ENCODE measurements at places on chromosomes 13 and 19.
A peak's percentile ranks its signal among the peaks of the same experiment; 100 is the strongest.

DNA sequence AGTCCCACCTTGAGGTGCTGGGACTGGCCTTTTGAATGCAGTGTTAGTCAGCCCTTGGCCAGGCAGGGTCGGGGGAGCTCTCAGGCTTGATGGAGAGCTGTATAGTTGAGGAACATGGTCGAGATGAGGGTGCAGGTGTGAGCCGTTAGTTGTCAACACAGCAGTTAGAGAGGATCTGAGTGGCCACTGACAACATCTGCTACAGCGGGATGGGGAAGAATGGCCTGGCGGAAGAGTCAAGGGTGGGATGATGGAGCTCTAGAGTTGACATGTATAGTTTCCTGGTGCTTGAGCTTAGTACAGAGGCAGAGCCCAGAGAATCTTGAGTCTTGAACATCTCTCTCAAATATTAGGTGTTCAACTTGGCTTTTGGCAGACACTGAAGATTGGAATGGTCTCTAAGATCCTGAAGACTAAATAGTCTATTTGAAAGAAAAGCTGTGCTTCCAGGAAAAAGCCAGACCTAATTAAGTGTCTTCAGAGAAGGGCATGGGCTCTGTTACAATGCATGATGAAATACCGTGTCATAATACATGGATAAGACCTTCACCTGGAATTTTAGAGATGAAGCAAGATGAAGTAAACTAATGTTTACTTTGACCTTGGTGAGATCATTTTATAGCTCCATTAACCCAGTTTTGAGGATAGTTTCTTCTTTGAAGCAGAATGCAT is 9.7 kb downstream of the PCCA start:
- no peak for DNase-seq

DNA sequence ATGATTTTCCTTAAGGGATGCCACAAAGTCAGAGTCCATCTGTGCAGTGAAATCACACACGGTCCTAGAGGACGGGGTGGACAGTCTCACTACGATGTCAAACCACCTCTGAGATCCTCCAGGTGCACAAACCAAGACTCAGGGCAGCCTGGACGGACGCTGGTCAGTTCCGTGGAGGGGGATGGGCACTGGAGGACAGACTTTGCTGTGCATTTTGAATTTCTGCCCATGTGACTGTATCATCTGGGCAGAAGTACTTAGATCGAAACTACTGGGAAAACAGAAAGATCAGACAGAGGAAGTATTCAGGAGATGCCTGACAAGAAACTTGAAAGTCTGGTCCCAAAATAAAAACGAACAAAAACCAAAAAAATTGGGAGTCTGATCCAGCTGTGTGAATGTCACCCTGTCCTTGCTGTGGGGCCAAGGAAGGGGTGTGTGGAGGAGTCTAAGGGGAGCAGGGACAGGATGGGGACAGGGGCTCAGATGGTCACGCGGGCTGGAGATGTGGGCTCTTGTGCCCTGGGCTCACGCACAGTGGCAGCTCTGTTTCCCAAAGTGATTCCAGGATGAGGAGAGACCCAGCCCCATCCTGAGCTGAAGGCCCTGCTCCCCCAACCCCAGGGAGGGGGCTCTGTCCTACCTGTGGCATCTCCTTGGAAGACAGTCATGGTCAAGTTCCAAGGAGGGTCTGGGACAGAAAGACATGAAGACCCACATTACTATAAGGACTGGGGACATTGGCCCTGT is 1.5 kb downstream of the SIGLEC8 start:
- no peak for DNase-seq

GRCh38 chr13:75757336-75757735 is 121.2 kb downstream of the LMO7 start:
- no peak for DNase-seq

GRCh38 chr13:98797456-98797855 is 45.0 kb upstream of the SLC15A1 start:
- peak; percentile 46 for DNase-seq

DNA sequence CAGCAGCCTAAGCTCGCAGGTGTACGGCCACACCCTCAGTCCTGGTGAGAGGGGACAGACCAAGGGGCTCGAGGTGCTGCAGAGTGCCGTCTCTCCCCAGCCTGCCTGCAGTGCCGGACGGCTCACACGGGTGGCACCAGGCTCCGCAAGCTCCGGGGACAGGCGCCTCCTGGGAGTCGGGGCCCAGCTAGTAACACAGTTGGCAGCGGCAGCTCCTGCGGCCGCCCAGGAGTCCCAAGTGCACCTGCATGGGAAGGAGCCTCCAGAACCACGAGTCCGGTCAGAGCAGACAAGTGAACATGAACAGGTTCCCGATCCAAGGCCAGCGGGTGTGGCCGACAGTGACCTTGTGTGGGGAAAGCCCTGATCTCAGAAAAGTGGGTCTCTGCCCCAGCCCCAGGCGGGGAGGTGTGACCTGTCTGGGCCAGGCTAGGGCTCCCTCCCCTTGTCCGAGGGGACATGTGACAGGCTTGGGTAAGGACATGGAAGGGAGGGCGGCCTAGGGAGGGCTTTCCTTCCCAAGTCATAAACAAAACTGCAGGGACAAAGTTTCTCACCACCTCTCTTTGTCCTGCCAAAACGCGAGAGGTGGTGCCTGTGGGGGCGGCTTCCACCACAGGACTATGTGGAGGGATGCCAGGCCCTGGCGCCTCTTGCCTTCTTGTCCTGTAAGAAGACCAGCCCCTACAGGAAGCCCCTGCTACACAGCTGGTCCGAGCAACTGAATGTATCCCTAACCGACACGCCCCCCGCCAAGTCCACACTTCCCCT is 46.5 kb downstream of the MLLT1 start:
- peak; percentile 74 for DNase-seq

- no peak for DNase-seq
Observed at GRCh38 chr19:34787059-34787824, 14.2 kb upstream of the ZNF599 start.

- DNase-seq: peak; percentile 23
Observed at GRCh38 chr19:39444598-39445195, 685 bp upstream of the SUPT5H start.

DNA sequence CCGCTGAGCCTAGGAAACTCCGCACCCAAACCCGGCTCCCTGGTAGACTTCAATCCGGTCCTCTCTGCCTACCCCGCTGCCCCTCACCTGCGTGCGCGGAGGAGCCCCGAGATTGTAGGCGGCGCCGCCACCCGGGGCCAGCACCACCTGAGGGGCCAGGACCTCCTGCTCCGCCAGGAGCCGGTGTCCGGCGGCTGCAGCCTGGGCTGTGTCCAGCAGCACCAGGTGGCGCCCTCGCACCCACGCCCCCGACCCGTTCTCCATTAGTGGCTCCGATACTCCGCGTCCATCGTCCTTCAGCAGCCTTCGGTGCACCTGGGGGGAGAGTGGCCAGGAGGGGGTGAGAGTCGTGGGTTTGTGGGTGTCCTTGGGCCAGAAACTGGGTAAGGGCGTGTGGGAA is 18.5 kb downstream of the MAN2B1 start:
- DNase-seq: no peak

GRCh38 chr19:23203841-23204344 is 46.3 kb downstream of the ZNF724 start:
- no peak for DNase-seq

- DNase-seq: no peak
Observed at GRCh38 chr13:37357548-37357947, 241.0 kb downstream of the POSTN start.

DNA sequence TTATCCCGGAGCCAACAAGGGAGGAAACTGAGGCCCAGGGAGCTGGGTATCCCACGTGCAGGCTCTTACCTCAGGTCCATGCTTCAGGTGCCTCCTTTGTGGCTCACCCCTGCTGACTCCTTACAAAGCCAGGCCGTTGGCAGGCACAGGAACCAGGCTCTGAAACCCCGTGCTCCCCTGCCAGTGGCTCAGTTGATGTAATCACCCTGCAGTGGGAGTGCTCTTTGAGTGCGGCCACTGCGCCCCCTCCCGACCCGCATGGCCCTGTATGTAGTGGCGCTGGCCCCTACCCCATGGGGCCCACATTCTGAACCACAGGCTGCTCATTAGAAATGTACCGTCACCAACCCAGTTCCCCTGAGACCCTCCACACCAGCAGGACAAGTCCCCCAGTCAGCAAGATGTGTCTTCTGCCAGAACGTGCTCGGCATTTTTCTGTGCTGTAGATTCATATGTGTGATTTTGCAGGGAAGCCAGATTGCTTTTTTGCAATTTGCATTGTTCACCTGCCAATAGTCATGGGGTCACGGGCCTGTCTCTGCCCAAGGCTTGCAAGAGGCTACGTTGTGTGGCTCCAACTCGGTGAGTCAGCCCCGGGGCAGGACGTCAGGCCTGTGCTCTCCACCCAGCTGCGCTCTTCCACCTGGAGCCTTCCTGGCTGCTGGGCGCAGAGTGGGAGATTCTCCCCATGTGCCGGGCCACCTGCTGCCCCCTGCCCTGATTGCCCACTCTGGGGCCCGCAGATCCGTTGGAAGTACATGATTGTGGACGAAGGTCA is 60.3 kb downstream of the SMARCA4 start:
- no peak for DNase-seq

DNA sequence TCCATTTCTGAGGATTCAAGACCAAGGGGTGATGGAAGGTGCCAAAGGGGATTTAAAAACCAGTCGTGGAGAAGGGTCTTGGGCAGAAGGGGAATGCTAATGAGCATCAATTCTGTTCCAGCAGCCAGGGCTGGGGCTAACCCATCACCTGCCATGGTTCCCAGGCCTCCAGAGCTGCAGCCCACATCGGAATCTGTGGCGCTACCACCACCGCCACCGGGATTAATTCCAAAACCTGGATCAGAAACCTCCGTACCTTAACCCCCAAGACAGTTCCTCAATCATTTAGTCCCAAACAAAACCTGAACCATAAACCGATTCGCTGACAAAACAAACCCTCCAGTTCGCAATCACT is 583 bp downstream of the ZNF615 start:
- no peak for DNase-seq

- peak; percentile 41 for DNase-seq
Observed at GRCh38 chr13:94009701-94010100, 469.8 kb downstream of the DCT start.

GRCh38 chr19:2656533-2656932 is 46.0 kb downstream of the GNG7 start:
- no peak for DNase-seq

- DNase-seq: peak; percentile 49
Observed at GRCh38 chr19:32407004-32407992, 1.7 kb downstream of the DPY19L3 start.

GRCh38 chr13:72174549-72174948 is 307.5 kb upstream of the DACH1 start:
- no peak for DNase-seq

DNA sequence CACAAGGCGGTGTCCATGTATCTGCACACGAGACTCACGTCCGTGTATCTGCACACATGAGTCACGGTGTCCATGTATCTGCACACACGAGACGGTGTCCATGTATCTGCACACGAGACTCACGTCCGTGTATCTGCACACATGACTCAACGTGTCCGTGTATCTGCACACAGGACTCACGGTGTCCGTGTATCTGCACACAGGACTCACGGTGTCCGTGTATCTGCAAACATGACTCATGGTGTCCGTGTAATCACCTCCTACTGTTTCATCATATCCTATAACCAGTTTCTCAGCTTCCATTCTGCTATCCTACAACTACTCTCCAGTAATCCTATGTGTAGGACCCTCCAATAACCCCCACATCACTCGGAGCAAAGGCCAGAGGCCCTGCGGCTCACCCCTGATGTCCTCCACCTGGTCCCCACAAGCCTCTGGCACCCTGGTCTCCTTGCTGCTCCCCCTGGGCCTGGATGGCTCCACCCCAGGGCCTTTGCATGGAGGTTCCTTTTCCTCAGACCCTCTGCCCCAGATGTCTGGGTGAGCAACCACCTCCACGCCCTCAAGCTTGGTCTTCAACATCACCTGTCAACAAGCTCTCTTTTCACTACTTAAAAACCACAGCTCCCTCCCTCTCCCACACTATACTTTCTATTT is 2.5 kb upstream of the TMEM255B start:
- DNase-seq: no peak

DNA sequence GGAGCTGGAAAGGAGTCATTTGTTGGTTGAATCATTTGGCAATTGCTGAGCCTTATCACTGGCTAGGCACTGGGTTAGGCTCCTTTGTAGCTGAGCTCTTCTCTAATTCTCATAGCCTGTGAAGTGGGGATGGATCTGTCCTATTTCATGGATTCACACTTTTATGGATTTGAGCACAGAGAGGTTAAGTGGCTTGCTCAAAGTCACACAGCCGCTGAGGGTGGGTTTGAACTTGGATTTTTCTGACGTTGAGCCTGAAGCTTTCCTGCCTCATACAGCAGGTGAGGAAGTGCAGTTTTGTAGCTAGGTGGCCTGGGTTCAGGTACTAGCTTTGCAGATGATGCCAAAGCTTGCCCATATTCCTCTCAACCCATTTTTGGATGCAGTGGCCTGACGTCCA is 19.4 kb downstream of the CYP4F22 start:
- no peak for DNase-seq

DNA sequence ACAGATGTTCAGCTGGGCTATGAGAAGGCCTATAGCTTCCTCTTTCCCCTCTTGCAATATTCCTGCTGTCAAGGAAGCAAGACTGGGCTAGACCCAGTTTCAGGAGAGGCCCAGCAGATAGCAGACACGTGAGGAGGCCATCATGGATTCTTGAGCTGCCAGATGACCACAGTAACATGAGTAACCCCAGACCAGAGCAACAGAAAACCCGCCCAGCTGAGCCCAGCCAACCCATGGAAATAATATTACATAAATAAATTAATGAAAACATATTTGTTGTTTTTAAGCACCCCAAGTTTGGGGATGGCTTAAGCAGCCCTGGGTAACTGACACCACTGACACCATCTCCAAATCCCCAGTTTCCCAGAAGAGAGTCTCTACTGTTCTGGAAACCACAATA is 50.2 kb upstream of the PDCD5 start:
- no peak for DNase-seq

Data from astrocyte (in vitro differentiated cells and primary cell).